ENCODE measurements at places on chromosomes 1 and 21.

GRCh38 chr1:19083081-19083480 lies 126.6 kb upstream of the IFFO2 start:
- no peak for DNase-seq

DNA sequence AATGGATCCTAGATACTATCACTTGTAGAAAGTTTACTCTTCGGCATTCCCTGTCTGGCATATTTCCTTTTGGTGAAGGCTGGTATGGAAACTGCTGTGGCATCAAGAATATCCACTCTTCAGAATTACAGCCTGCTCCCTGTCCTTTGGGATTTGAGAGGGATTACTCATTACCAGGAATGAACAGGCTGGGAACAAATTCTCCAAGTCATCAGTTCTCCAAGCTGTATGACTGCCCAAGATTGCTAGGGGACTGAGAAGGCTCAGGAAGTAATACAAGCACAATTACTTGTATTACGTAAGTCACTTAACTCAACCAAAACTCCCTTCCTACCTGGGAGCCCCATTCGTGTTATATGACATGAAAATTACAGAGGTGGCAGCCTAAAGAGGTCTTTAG lies 49.6 kb downstream of the CD58 start:
- DNase-seq: no peak

DNA sequence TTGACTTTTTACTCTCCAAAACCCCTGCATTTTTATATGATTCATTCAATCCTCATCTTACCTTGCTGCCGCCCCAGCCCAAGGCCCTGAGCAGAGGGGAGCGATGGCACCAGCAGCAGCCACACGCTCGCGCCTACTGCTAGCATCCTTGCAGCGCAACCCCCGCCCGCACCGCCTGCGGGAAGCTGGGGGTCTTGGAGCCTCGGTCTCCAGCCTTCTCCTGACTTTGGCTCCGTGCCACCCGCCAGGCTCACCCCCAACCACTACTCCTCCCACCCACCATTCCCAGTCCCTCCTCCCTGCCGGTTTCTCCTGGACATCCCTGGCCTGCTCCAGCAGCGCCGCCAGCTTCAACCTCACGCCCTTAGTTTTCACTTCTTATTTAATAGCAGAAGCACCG lies 76.6 kb downstream of the RPE65 start:
- DNase-seq: no peak

DNA sequence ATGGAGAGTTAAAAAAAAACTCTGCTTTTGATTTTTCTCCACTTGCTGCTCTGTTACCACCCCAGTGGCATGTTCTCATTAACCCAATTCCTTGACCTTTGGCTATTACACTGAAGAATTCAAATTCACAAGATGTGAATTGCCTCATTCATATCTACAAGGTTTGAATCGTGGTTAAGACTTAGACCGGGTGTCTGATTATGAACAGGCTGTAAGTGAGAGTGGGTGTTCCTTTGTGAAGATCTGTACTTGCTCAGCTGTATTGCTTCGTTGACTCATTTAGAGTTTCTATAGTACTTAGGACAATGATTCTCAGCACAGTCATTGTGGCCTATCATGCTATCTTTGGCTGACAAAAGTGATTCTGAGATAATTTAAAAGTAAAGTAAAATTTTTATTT lies 36.4 kb downstream of the DNM3 start:
- no peak for DNase-seq

DNA sequence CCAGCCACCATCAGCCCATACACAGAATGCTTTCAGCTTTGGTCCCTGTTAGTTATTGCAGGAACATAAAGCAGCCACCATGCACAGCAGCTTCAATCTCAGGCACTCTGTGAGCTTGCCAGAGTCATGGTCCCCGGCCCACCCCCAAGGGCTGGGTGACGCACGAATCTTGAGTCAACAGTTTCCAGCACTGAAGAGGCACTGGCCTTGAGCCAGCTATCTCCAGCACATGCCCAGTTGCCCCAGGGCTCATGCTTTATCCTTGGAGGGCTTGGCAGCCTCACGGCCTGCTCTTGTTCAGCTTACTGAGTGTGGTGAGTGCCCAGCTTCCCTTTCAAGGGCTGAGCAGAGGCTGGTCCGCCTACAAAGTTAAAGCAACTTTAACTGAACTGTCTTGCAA lies 200.7 kb upstream of the RAB4A start:
- DNase-seq: peak; percentile 88

Data from right lung (tissue), 10 donors.